ENCODE measurements at places on chromosomes 6 and 20.

- DNase-seq, result no peak
Measured at GRCh38 chr6:95185874-95186273, 391.5 kb upstream of the MANEA start.

GRCh38 chr6:144179237-144179636 lies 28.9 kb downstream of the STX11 start:
- DNase-seq, result no peak

DNA sequence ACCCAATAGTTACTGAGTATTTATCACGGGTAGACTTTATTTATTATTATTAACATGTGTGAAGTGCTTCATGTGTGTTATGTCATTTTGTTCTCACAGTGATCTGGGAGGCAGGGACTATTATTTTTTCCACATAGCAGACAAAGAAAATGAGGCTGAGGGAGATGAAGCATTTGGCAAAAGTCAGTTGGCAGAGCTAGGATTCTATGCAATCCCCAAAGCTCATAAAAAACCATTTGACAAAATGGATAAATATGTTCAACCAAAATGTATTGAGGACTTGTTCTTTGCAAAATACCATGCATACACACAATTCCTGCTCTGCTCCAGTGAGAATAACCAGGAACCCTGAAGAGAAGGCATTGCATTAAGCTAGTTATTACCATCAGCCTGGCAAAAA lies 184.4 kb downstream of the HS3ST5 start:
- DNase-seq, result no peak

GRCh38 chr6:117938311-117938995 lies 31.4 kb downstream of the SLC35F1 start:
- no peak for DNase-seq

GRCh38 chr6:41715795-41716515 lies 19.5 kb downstream of the TFEB start:
- DNase-seq, result no peak

GRCh38 chr6:106609699-106610098 lies 19.6 kb downstream of the RTN4IP1 start:
- DNase-seq, result peak; percentile 35

DNA sequence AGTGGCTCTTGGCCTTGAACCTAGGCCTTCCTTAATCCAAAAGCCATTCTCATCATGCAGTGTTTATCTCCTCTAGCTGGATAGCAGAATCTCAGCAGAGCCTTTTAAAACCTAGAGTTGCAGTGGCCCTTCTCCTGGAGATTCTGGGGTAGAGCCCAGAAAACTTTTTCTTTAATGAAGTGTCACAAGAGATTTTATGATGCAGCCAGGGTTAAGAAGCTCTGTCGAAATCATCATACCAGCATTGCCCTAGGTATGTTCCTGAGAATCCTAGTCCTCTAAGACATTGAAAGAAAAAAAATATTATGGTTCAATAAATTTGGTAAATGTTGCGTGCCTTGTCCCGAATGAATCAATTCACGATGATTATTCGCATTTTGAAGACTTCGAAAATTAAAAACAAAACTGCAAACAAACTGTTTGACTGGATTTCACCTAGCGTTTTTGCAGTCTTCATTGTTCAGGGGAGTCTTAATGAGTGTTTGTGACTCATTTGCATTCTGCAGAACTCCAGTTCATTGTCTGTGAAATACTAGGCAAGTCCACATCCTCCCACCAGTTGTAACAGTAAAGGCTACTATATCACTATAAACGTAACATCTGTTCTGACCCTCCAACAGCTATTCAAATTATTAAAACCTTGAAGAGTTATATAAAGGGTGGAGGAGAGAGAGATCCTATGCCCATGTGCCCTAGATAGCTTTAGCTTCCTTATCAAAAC lies 198.6 kb downstream of the UST start:
- no peak for DNase-seq

Data from ACHN (cell line).